Omental fat pad (tissue), 4 donors: ENCODE measurements at places on chromosomes 12 and 14.

- no peak for DNase-seq
Observed at GRCh38 chr12:124448241-124448954, 119.0 kb downstream of the NCOR2 start.

DNA sequence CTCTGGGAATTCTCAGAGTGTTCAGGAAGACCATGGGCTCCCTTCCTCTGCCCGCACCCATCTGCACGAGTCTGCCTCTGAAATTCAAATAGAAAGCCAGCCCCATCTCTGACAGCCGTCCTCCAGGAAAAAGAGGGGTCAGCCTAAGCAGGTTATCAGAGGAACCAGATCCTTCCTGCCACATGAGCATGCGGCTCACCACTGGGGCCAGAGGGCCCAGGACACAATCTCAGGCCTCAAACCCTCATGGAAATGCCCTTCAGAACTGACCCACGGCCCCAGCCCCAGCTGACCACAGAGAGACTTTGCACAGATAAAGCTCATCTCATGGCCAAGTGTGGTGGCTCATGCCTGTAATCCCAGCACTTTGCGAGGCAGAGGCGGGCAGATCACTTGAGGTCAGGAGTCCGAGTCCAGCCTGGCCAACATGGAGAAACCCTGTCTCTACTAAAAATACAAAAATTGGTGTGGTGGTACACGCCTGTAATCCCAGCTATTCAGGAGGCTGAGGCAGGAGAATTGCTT, 23.2 kb downstream of the PXN start:
- DNase-seq = no peak

GRCh38 chr12:117507548-117507947, 146.1 kb upstream of the NOS1 start:
- no peak for DNase-seq

- no peak for DNase-seq
Observed at GRCh38 chr14:100640471-100641273, 53.5 kb upstream of the BEGAIN start.

GRCh38 chr14:102088012-102088792, 1.4 kb upstream of the HSP90AA1 start:
- no peak for DNase-seq

DNA sequence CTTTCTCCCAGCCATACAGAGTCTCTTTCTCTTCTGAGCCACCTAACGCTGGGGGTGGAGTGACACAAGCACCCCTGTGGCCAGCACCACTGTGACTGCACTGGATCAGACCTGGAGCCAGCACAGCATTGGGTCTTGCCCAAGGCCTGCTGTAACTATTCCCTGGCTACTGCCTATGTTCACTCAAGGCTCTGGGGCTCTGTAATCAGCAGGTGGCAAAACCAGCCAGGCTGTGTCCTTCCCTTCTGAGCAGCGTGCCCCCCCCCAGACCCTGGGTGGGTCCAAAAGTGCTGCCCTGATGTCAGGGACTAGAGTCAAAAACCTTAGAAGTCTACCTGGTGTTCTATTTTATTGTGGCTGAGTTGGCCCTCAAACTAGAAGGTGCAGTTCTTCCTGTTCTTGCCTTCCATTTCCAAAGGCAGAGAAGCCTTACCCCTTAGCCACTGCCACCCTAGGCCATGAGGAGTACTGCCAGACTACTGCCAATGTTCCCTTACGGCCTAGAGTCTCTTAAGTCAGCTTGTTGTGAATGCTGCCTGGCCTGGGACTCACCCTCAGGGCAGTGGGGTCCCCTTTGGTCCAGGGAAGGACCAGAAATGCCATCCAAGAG, 49.9 kb downstream of the PELI2 start:
- DNase-seq = no peak

- DNase-seq = no peak
Observed at GRCh38 chr12:6266541-6266966, 43.9 kb upstream of the PLEKHG6 start.

- no peak for DNase-seq
Observed at GRCh38 chr12:99192489-99192888, 455.1 kb upstream of the GARIN6 start.

- no peak for DNase-seq
Observed at GRCh38 chr12:31297572-31298514, 28.1 kb downstream of the SINHCAF start.
